ENCODE measurements at places on chromosomes 5 and 9. TPM values are rescaled to one million over a fixed set of nuclear protein-coding genes. Genes with fewer than 3 reads are reported as not detected.

Gene GLRA1
- not detected for total RNA-seq

Gene SLC46A2
- total RNA-seq: not detected

Gene KIAA0825
- total RNA-seq: 2.5 TPM

Gene PSMB7
- 315 TPM for total RNA-seq

Gene SYNPO
- total RNA-seq: 41.0 TPM

Gene TMC1
- 0.13 TPM for total RNA-seq

Gene TMEM252
- not detected for total RNA-seq

Gene PALM2AKAP2
- total RNA-seq: 0.05 TPM

Gene ANKDD1B
- total RNA-seq: not detected

Gene CER1
- not detected for total RNA-seq

Gene ORM2
- total RNA-seq: not detected

Gene BNC2
- total RNA-seq: 8.9 TPM

Gene PCDHB3
- 0.47 TPM for total RNA-seq

All from mammary microvascular endothelial cell (primary cell).